ENCODE measurements at places on chromosomes 11 and 22. TPM values are rescaled to one million over a fixed set of nuclear protein-coding genes. Genes with fewer than 3 reads are reported as not detected.

MYOD1 gene
- not detected for total RNA-seq

DNA sequence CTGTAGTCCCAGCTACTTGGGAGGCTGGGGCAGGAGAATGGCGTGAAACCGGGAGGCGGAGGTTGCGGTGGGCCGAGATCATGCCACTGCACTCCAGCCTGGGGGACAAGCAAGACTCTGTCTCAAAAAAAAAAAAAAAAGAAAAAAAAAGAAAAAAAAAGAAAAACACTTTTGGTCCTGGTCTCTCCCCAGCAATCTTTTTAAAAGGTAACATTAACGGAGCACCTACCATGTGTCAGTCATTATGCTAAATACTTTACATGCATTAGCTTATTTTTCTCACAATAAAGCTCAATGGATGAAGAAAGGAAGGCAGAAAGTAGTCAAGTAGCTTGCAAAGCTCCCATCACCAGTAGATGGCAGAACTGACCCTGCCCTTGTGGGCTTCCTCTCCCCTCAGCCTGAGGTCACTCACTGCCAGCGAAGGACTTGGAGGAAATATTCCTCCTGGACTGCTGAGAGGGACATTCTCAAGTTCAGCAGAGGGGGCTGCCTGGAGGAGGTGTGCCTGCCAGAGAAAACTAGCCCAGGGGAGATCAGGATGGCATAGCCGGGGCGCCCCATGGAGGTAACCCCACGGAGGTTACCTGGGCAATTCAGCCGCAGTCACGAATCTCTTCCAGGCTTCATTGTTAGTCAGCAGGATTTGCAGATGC lies 15.5 kb downstream of the APOL3 start:
- no peaks in the 10 kb centered on the region for H3K36me3 ChIP-seq
- peaks cover 6% of the 10 kb centered on the region for H3K27me3 ChIP-seq
- peak; percentile 64 for DNase-seq
- peaks cover 8% of the 10 kb centered on the region for H3K4me1 ChIP-seq
- peak overlapping the region; percentile 18 for H3K27ac ChIP-seq

GRCh38 chr11:20046416-20046815 lies 113.9 kb downstream of the DBX1 start:
- peaks cover 4% of the 10 kb centered on the region for H3K27me3 ChIP-seq
- peaks cover 3% of the 10 kb centered on the region for H3K36me3 ChIP-seq
- no peak overlapping the region for H3K4me3 ChIP-seq
- H3K4me1 ChIP-seq, result peaks cover 29% of the 10 kb centered on the region
- H3K27ac ChIP-seq, result no peak overlapping the region
- DNase-seq, result no peak

LRP4 gene
- 21.8 TPM for total RNA-seq

KRTAP5-7 gene
- total RNA-seq, result not detected

DNA sequence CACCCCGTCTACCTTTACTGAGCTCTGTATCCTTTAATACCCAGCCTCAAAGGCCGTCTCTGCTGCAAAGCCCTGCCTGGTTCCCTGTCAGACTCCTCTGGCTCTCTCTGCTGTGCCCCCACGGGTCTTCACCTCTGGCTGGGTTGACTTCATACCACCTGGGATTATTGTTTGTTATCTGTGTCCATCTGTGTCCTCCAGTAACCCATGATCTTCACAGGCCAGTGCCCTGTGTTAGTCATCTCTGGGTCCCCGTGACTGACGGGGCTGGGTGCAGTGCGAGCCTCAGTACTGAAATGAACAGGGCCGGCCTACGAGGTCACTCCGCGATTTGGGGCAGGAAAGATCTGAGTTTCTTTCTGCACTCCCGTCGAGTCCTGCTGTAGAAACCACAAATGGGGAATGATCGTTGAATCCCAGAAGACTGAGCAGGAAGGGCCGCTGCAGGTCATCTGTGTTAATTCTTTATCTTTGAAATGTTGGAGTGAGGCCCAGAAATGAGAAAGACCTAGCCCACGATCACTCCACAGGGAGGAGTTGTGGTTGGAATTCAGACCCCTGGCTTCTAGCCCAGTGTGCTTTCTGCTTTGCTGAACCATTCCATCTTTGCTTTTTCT lies 12.3 kb upstream of the TUB start:
- H3K36me3 ChIP-seq, result no peaks in the 10 kb centered on the region
- peaks cover 7% of the 10 kb centered on the region for H3K27me3 ChIP-seq
- H3K27ac ChIP-seq, result no peak overlapping the region
- no peak overlapping the region for H3K4me3 ChIP-seq
- DNase-seq, result no peak

GRCh38 chr11:12668166-12668565 lies 6.1 kb upstream of the TEAD1 start:
- no peak for DNase-seq
- H3K27ac ChIP-seq, result no peak overlapping the region
- H3K36me3 ChIP-seq, result peaks cover 4% of the 10 kb centered on the region

TIGD3 gene
- 0.44 TPM for total RNA-seq

RPUSD4 gene
- 40.8 TPM for total RNA-seq

GRCh38 chr11:57471496-57471895 lies 11.2 kb downstream of the RTN4RL2 start:
- no peak overlapping the region for H3K4me3 ChIP-seq
- H3K36me3 ChIP-seq, result no peaks in the 10 kb centered on the region
- peaks cover 18% of the 10 kb centered on the region for H3K4me1 ChIP-seq
- DNase-seq, result no peak
- peaks cover 13% of the 10 kb centered on the region for H3K27me3 ChIP-seq

RIMBP3C gene
- total RNA-seq, result 0.18 TPM

OR2D3 gene
- not detected for total RNA-seq

DNA sequence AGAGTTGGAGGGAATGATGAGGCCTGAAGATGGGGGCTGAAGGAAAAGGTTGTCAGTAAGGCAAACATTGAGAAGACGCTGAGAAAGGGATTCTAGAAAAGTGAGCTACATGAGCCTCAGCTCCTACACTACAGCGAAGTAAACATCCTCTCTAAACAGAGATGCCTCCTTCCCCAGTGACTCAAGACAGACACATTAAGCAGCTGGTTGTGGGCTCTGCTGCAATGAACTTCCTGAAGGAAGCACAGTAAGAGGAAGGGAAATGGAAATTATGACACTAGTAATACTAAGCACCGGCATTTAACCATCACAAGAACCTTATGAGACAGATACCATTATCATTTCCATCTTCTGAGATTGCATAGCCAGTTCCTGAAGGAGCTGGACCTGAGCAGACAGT lies 190.5 kb downstream of the C11orf87 start:
- H3K27ac ChIP-seq, result peak overlapping the region; percentile 70
- H3K4me3 ChIP-seq, result no peak overlapping the region
- H3K27me3 ChIP-seq, result peaks cover 5% of the 10 kb centered on the region
- peaks cover 8% of the 10 kb centered on the region for H3K4me1 ChIP-seq
- no peak for DNase-seq

DNA sequence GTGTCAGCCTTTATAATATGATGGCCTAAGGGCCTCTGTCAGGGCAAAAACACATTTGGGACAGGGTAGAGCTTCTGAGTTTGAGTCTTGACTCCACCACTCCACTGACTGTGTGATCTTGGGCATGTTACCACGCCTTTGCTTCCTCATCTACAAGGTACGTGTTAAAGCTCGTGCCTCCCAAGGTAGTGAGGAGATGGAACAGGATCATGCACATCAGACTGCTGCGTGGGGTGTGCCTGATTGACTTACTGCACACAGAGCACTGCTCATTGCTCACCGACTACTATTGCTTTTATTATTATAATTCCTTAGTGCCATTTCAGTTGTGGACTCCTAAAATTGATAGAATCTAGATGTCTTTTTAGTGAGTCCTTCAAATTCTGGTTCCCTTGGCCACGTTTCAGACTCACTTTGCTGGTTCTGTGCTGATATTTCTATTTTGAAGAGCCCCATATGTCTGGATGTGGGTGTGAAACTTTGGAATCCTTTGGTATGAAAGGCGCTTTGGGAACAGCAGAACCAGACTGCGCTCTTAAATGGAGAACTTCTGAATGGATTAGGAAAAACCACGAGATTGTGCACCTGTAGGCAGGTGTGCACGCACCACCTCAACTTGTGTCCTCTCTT lies 44.1 kb upstream of the RAB1B start:
- H3K27ac ChIP-seq, result no peak overlapping the region
- H3K4me1 ChIP-seq, result no peaks in the 10 kb centered on the region
- peaks cover 47% of the 10 kb centered on the region for H3K36me3 ChIP-seq
- H3K27me3 ChIP-seq, result no peaks in the 10 kb centered on the region
- no peak overlapping the region for H3K4me3 ChIP-seq

- H3K27ac ChIP-seq, result no peak overlapping the region
- H3K4me3 ChIP-seq, result peak overlapping the region; percentile 38
- H3K4me1 ChIP-seq, result peaks cover 93% of the 10 kb centered on the region
- DNase-seq, result no peak
- peaks cover 26% of the 10 kb centered on the region for H3K36me3 ChIP-seq
These were observed 37.3 kb downstream of the FLI1 start for GRCh38 chr11:128731041-128731663.

- peak; percentile 53 for DNase-seq
- no peak overlapping the region for H3K4me3 ChIP-seq
These were observed 65.5 kb downstream of the GGTLC2 start for GRCh38 chr22:22709719-22710445.

TMEM191C gene
- 0.92 TPM for total RNA-seq

COMT gene
- total RNA-seq, result 49.0 TPM

DNA sequence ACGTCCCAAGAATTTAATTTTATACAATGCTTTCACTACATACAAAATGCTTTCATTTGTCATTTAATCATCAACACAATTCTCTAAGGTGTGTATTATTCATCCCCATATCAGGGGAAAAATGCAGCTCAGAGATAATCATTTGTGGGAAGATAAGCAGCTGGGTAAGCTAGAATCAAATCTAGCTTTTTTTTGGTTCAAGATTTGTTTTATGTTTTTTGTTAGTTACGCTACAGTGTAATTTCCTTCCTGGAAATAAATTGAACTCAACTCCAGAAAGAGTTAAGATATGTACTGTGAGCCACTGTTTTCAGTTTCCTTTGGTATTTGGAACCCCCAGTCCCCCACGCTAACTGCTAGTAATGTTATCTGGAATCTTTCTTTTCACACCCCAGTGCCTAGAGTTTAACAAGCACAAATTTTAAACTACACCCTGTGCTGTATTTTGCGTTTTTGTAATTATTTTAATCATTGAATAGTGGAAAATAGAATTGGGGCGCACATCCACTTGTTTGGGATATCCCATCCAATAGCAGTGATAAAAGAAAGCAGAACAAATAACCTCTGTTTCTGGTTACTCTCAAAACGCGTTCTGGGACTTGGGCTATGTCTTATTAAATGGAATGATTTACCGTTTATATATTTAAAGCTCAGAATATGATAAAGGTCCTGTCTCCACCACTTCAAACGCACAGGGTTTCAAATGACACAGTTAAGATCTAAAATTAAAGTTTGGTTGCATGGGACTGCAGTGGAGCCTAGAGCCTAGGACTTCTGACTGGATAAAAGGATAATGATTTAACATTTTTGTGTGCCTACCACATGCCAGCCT lies 2.1 kb upstream of the HSPA8 start:
- peak overlapping the region; percentile 100 for H3K27ac ChIP-seq
- peaks cover 24% of the 10 kb centered on the region for H3K36me3 ChIP-seq
- H3K4me1 ChIP-seq, result peaks cover 39% of the 10 kb centered on the region

KIAA1671 gene
- 92.1 TPM for total RNA-seq

DNA sequence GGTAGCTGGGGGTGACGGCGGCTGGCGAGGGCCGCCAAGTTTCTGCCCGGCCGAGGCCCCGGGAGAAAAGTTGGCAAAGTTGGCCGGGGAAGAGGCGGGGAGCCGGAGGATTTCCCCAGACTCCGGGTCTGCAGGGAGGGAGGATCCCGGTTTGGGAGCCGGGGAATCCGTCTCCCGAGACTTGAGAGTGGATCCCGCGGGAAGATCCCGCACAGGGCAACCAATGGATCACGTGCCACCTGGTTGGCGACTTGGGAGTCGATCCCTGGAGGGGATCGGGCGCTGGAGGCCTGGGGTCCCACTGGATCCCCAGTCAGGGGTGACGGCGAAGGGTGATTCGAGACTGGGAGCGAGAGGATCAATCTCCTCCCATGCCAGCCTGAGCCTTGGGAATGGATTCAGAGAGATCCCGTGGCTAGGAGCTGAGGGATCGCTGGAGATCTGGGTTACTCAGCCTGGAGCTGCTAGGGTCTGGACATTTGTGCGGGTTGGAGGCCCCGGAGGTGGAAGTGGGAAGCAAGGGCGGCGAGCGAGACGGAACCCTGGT lies 394 bp downstream of the KIAA1671 start:
- peak overlapping the region; percentile 99 for H3K4me3 ChIP-seq
- H3K27me3 ChIP-seq, result peaks cover 3% of the 10 kb centered on the region
- peaks cover 32% of the 10 kb centered on the region for H3K4me1 ChIP-seq
- H3K27ac ChIP-seq, result peak overlapping the region; percentile 99

- no peak for DNase-seq
- H3K4me1 ChIP-seq, result peaks cover 5% of the 10 kb centered on the region
- H3K36me3 ChIP-seq, result no peaks in the 10 kb centered on the region
- H3K27me3 ChIP-seq, result peaks cover 2% of the 10 kb centered on the region
- no peak overlapping the region for H3K27ac ChIP-seq
These were observed 283.2 kb downstream of the ST3GAL4 start for GRCh38 chr11:126638648-126639047.
